ENCODE measurements at places on chromosomes 16 and 17. TPM values are rescaled to one million over a fixed set of nuclear protein-coding genes. Genes with fewer than 3 reads are reported as not detected.

- no peak overlapping the region for H3K27ac ChIP-seq
- H3K4me1 ChIP-seq: no peaks in the 10 kb centered on the region
- H3K4me3 ChIP-seq: no peak overlapping the region
- DNase-seq: no peak
- no peaks in the 10 kb centered on the region for H3K27me3 ChIP-seq
Observed at GRCh38 chr16:30884760-30885159, 9.1 kb downstream of the BCL7C start.

- H3K36me3 ChIP-seq: no peaks in the 10 kb centered on the region
- peaks cover 12% of the 10 kb centered on the region for H3K4me1 ChIP-seq
- peak; percentile 45 for DNase-seq
Observed at GRCh38 chr16:10385725-10386516, at the start of gene ATF7IP2. Gene ATF7IP2, plus strand, starts transcription at chr16:10386061. Its CDS starts 44,560 bp downstream, at chr16:10430621.

Gene PRKCB
- total RNA-seq: 3.4 TPM

Gene SHISA9
- 0.21 TPM for total RNA-seq

Gene PDILT
- not detected for total RNA-seq

- H3K4me3 ChIP-seq: no peak overlapping the region
- H3K27me3 ChIP-seq: no peaks in the 10 kb centered on the region
- DNase-seq: no peak
- no peak overlapping the region for H3K27ac ChIP-seq
Observed at GRCh38 chr16:20791923-20792612, 14.2 kb downstream of the ERI2 start.
